ENCODE measurements at places on chromosomes 12 and 14. TPM values are rescaled to one million over a fixed set of nuclear protein-coding genes. Genes with fewer than 3 reads are reported as not detected.

The ETFBKMT gene
- polyA plus RNA-seq: 4.8 TPM

The IL22 gene
- polyA plus RNA-seq: not detected

The TMEM121 gene
- 6.0 TPM for polyA plus RNA-seq

The EPS8 gene
- polyA plus RNA-seq: 66.2 TPM

The TOMM20L gene
- 1.2 TPM for polyA plus RNA-seq

The KRT83 gene
- not detected for polyA plus RNA-seq

The C12orf54 gene
- 1.1 TPM for polyA plus RNA-seq

The RPL10L gene
- polyA plus RNA-seq: not detected

The PTPN6 gene
- polyA plus RNA-seq: 27.0 TPM

The FAM90A1 gene
- 1.3 TPM for polyA plus RNA-seq

The SYCP3 gene
- 0.23 TPM for polyA plus RNA-seq

The PPP1R36 gene
- polyA plus RNA-seq: 0.70 TPM

The SSPN gene
- polyA plus RNA-seq: 14.2 TPM

The FCF1 gene
- 56.2 TPM for polyA plus RNA-seq

The NRIP2 gene
- 31.1 TPM for polyA plus RNA-seq

The MDM1 gene
- 36.1 TPM for polyA plus RNA-seq

The OAS2 gene
- polyA plus RNA-seq: 7.0 TPM

The MYO1A gene
- polyA plus RNA-seq: 0.20 TPM
